ENCODE measurements at places on chromosomes 2 and 18.

GRCh38 chr2:236682651-236683422 lies 113.2 kb downstream of the ACKR3 start:
- DNase-seq = no peak

GRCh38 chr2:136331226-136331625 lies 213.3 kb upstream of the CXCR4 start:
- no peak for DNase-seq

- DNase-seq = no peak
Measured at GRCh38 chr2:110657724-110658305, 20.0 kb downstream of the BUB1 start.

- DNase-seq = no peak
Measured at GRCh38 chr2:168343586-168343985, 96.2 kb upstream of the STK39 start.

GRCh38 chr2:150432312-150432625 lies 55.2 kb downstream of the RND3 start:
- no peak for DNase-seq

DNA sequence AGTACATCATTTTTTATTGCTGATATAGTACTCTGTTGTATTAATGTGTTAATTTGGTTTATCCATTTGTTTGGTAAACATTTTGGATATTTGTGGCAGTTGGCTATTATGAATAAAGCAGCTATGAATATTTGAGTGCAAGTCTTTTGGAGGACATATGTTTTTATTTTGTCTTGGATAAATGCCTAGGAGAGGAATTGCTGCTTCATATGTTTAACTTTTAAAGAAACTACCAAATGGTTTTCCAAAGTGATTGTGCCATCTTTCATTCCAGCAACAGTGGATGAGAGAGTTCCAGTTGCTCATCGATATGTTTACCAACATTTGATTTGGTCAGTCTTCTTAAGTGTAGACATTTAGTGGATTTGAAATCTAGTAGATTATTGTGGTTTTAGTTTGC lies 51.8 kb downstream of the MERTK start:
- no peak for DNase-seq

- no peak for DNase-seq
Measured at GRCh38 chr2:17822445-17823117, 6.3 kb downstream of the MSGN1 start.

DNA sequence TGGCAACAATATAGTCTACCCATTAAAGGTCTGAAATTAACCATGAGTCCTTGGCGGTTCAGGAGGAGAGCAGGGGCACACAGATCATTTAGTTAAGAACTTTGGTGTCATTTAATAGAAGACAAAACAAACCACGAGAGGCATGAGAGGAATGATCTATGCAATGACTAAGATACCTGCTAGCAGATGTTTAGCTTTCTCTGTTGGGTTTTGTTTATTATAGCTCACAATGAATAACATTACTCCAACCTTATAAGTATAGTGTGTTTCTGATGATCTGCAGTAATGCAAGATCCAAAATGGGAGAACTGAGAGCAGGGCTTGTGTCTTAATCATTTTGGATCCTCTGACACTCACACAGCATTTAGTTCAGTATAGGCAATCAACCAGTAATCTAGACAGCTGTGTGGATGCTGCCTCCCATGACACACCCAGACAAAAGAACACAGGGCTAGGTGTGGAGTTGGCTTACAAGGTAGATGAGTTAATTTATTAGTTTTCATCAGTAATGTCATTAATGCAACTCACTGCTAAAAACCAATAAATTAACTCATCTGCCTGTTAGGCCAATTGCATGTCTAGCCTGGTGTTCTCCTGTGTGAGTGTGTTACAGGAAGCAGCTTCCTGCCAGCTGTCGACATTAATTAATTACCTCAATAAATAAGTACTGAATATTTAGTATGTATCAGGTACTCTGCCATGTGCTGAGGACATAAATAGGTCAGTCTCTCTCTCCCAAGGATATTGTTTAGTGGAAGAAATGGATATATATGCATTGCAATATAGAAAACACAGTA lies 92.3 kb downstream of the CLIP4 start:
- DNase-seq = no peak

DNA sequence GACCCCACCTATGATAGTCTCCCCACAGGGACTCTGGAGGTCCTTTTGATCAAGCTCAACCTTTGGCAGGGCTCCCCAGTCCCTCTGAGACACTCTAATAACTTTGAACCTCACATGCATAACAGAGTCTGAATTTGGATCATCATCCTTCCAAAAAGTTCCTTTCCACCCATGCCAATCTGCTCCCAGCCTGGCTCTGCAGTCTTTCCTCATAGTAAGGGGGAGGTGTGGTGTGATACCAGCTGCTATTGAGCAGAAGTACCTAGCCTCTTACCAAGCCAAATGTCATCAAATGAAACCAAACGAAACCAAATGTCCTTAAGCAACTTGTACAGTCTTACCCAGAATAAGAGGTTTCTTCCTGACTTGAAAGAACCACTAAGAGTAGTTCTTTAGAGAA lies 36.5 kb downstream of the DTNA start:
- DNase-seq = no peak

DNA sequence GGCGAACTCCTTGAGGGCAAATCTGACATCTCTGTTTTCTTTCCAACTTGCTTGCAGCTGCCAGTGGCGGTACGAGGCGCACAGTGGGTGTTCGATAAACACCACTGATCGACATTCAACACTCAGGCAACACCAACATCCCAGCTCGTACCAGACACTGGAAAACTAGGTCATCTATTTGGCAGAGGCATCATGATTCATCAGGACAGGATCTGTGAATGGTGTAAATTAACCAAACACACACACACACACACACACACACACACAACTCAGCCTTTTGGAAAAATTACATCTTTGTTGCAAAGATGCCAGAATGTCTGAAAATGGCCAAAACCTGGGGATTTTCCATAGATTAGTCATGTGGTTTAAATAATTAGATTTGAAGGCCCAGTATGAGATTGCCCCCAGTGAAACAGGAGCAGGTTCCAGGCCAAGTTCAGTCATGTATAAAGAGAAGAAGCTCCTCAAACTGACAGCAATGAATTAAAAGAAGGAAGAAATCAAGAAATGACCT lies 150.5 kb upstream of the NCKAP5 start:
- DNase-seq = no peak

GRCh38 chr18:76494231-76495005 lies 624 bp downstream of the ZNF516 start:
- DNase-seq = no peak

- DNase-seq = no peak
Measured at GRCh38 chr18:21672521-21673267, 31.9 kb downstream of the ABHD3 start.

GRCh38 chr2:15812187-15812780 lies 128.1 kb upstream of the MYCN start:
- DNase-seq = no peak

GRCh38 chr2:231221761-231222160 lies 23.3 kb downstream of the ARMC9 start:
- DNase-seq = no peak

GRCh38 chr2:190255676-190256075 lies 64.0 kb downstream of the HIBCH start:
- DNase-seq = no peak

GRCh38 chr18:12658426-12659138 lies 675 bp upstream of the SPIRE1 start:
- no peak for DNase-seq

GRCh38 chr18:45657357-45658335 lies 42.4 kb downstream of the SLC14A2 start:
- no peak for DNase-seq

DNA sequence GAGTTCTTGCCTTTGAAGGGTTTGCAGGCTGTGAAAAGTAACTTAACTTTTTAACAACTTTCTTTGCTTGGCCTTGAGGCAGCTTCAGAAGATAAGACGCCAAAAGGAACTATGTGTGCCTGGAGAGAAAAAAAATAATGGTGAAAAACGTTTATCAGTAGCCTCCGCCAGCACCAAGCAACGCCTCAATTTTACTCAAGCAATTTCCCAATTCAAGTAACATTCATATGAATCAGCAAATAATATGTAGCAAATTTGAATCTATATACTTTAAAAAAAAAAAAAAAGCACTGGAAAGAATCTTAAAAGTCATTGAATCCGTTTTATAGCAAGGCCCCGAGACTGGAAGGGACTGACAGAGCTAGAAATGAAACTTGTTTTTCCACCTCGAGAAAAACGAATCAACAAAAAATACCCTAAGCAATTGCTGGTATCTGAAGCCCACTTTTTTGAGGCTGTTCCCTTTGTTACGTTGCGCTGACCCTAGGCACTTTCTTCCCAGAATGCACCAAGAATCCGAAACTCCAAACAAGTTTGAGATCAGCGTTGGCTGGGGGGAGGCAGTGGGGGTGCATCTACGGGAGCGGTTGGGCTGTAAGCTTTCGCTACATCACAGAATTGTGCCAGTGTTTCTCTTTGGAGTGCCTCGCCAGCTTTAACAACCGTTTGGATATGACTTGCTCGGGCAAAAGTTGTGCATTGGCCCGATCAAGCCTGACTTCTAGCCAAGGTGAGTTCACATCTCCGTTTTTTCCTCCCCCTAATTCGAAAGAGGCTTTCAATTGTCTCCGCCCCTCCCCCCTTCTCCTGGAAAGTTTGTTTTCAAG lies 2.7 kb upstream of the TGIF1 start:
- no peak for DNase-seq

- no peak for DNase-seq
Measured at GRCh38 chr2:69831354-69831905, 2.0 kb downstream of the GMCL1 start.
